Left ventricle myocardium superior (tissue), 1 donor: ENCODE measurements at places on chromosomes 3 and 15.

- no peak for DNase-seq
These were observed 113.7 kb downstream of the WNT5A start for GRCh38 chr3:55373423-55373822.

DNA sequence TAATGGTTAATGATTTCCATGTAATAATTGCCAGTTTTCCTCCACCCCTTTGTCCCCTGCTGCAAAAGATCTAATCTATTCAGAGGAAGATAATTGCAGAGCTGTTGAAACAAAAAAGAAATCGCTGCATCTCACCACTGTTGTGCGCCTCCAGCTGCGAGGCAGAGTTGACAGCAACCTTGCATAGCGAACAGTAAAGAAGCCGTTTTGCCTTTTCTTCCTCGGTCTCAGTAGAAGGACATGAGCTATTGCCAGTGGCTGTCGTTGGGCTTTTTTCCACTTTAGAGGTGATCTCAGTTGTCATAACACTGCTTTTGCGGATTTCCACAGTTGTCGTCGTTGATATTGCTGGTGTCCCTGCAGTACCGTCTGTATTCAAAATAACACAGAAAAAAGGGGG, 314.2 kb downstream of the ZNF385D start:
- DNase-seq: no peak

- no peak for DNase-seq
These were observed 41.6 kb upstream of the LINGO1 start for GRCh38 chr15:77674327-77674726.

DNA sequence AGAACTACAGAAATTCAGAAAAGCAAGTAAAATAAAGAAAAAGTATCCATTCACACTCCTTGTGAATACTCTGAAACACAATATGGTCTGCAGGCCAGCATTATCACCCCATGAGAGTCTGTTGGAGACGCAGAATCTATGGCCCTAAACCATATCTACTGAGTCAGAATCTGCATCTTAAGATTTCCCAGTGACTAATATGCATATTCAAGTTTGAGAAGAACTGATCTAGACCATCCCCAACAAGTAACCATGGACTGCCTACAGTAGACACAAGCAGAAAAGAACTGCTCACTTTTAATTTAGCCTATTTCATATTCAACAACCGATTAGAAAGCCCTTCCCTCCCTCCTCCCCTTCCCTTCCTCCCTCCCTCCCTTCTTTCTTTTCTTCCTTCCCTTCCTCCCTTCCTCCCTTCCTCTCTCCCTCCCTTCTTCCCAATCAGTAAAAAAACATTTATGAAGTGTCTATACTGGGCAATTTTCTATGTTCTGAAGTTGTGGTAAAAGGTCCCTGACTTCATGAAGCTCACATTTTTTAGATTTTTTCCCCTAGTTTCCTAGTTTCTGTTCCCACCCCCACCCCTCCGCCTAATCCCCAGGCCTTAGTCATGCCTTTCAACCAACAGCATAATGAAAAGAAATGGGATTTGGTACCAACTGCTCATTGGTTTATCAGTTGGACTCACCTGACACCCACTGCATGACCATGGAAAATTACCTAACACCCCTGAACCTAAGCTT, 125.2 kb downstream of the CNTN3 start:
- no peak for DNase-seq

- DNase-seq: no peak
These were observed 84.6 kb downstream of the PRICKLE2 start for GRCh38 chr3:64140651-64141050.

GRCh38 chr3:134052370-134052769, 22.6 kb upstream of the SLCO2A1 start:
- no peak for DNase-seq

DNA sequence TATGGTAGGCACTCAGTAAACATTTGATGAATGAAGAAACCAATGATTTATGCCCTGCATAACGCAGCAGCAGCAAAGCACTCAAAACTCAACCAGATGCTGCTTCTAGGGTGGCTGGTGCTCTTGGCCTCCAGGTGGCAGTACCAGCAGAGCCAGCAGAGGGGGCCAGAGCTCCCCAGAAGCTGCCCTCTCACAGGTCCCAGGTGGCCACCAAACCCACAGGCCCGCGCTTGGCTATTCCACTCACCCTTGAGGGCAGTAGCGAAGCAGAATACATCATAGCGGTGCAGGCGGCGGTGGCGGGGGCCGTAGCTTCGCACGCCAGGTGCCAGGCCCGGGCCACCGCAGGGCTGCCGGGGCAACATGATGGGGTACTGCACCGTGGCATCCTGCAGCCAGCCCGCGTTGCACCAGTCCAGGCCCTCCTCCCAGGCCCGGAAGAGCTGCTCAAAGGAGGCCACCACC, 16.6 kb downstream of the HAPLN3 start:
- DNase-seq: peak; percentile 61

DNA sequence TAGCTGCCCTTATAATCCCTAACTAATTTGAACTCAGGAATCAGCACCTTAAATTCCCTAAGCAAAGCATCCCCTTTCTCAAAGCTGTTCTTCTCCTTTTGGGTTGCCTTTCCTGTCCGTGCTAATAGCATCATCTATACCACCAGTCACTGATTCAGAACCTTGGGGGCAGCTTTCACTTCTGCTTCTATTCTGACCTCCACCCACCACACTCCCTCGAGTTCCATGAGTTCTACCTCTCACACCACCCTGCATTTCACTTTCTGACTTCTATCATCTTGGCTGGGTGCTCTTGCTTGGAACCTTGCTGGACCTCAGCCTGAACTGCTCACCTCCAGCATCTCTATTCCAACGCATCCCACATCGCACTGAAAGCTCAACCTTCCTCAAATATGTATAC, 55.4 kb upstream of the KCNMB2 start:
- DNase-seq: no peak

GRCh38 chr3:50436114-50436674, 67.2 kb downstream of the CACNA2D2 start:
- DNase-seq: peak; percentile 82
